Spinal cord (tissue), 10 donors: ENCODE measurements at places on chromosomes 2 and 18. TPM values are rescaled to one million over a fixed set of nuclear protein-coding genes. Genes with fewer than 3 reads are reported as not detected.

CCDC178 gene
- total RNA-seq: 1.5 TPM

ACVR1C gene
- total RNA-seq: 0.61 TPM

IL36G gene
- total RNA-seq: not detected

FRZB gene
- 21.8 TPM for total RNA-seq

ITGA6 gene
- 113 TPM for total RNA-seq

SLC9A4 gene
- 0.06 TPM for total RNA-seq

REG3A gene
- not detected for total RNA-seq

KCNJ13 gene
- total RNA-seq: 10.1 TPM

DNER gene
- 56.5 TPM for total RNA-seq

STON1 gene
- total RNA-seq: 19.2 TPM

PCARE gene
- total RNA-seq: not detected

ERFE gene
- total RNA-seq: 1.8 TPM

ANKRD30B gene
- 0.20 TPM for total RNA-seq

FBXO11 gene
- total RNA-seq: 59.6 TPM

LYPD1 gene
- total RNA-seq: 54.2 TPM

UGT1A8 gene
- total RNA-seq: not detected

KCNS3 gene
- total RNA-seq: 22.8 TPM

LYPD6B gene
- total RNA-seq: 5.7 TPM

DUSP19 gene
- total RNA-seq: 5.7 TPM

G6PC2 gene
- 0.11 TPM for total RNA-seq

FOXD4L1 gene
- 0.17 TPM for total RNA-seq

ARMC9 gene
- 27.6 TPM for total RNA-seq

INHBB gene
- 2.8 TPM for total RNA-seq

MBOAT2 gene
- 79.6 TPM for total RNA-seq

SETBP1 gene
- 30.9 TPM for total RNA-seq

MFF gene
- total RNA-seq: 103 TPM

CDH2 gene
- total RNA-seq: 110 TPM

OSR1 gene
- total RNA-seq: 24.8 TPM

ABCG5 gene
- total RNA-seq: 0.06 TPM

CRACDL gene
- 2.1 TPM for total RNA-seq

ABCA12 gene
- total RNA-seq: 0.10 TPM

NT5C1B gene
- total RNA-seq: not detected

TMEM178A gene
- 13.6 TPM for total RNA-seq

NFATC1 gene
- 8.0 TPM for total RNA-seq

CELF4 gene
- total RNA-seq: 26.6 TPM

OSBPL1A gene
- total RNA-seq: 132 TPM

TEX44 gene
- total RNA-seq: not detected

C1QL2 gene
- total RNA-seq: 0.11 TPM

CXCR2 gene
- 3.3 TPM for total RNA-seq

PTCD3 gene
- 125 TPM for total RNA-seq

CABLES1 gene
- 11.9 TPM for total RNA-seq

RBFA gene
- 35.3 TPM for total RNA-seq

ZC3H8 gene
- total RNA-seq: 18.1 TPM

RBM44 gene
- total RNA-seq: 1.1 TPM

FABP1 gene
- total RNA-seq: not detected

TCF4 gene
- total RNA-seq: 234 TPM

MOCOS gene
- 0.77 TPM for total RNA-seq
